DMS79 (cell line): ENCODE measurements at places on chromosomes 12 and 14.

DNA sequence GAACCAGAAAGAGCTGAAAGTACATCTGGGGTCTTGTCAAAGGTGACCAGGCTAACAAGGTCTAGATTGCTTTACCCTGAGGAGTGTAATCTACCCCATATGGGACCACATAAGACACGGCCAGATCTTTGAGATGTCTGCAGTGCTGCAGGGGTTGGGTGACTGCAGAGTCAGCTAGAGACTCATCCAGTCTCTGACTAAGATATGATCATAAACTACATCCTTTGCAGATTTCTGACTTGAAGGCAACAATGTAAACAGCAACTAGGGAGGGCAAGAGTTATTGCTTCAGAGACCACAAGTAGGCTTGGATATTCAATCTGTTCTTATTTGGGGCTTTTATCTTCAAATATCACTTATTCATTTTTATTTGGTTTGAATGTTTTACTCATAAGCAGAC is 1080.5 kb upstream of the FOXG1 start:
- no peak for DNase-seq

DNA sequence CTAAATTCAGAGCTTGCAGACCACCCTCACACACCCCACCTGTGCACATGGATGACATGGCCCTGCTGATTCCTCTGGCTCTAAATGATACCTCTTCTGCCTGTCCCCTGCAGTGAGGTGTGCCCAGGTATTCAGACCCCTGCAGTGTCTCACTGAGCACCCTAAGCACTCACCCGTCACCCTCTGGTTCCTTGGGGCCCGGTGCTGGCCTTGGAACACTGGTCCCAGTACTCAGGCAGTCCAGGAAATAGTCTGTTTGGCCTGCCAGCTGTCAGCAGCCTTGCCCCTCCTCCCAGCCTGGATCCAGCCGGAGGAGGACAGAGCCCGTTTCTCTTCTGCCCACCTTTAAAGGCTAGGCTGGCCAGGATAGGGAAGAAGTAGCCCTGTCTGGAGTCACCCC is 44.9 kb downstream of the ESRRB start:
- DNase-seq: no peak

- peak; percentile 98 for DNase-seq
Observed at GRCh38 chr12:2322554-2323120, 269.9 kb downstream of the CACNA1C start.

- DNase-seq: no peak
Observed at GRCh38 chr12:93184672-93185368, 192.9 kb upstream of the NUDT4 start.

- no peak for DNase-seq
Observed at GRCh38 chr14:96727073-96727472, 70.1 kb upstream of the VRK1 start.

GRCh38 chr14:71524320-71524982 is 407.8 kb upstream of the RGS6 start:
- peak; percentile 86 for DNase-seq

DNA sequence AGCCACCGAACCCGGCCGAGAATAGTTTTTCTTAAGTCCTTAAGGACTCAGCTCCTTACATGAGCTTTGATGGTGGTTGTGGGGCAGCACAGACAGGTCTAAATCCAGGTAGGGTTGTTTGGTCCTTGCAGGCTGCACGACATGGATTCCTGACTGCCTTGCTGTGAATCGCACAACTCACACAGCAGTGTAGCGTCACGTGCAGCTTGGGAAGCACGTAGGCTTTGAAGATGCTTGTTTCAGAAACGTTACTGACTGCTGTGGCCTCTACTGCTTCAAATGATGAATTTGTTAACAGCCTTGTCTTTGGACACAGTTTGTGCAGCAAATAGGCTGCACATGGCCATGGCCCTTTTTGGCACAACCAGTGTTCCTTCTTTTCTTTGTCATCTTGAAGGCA is 29.9 kb downstream of the ZBTB42 start:
- DNase-seq: no peak

- no peak for DNase-seq
Observed at GRCh38 chr14:55398679-55399078, 13.0 kb downstream of the ATG14 start.

- DNase-seq: no peak
Observed at GRCh38 chr14:38238332-38238731, 17.6 kb downstream of the CLEC14A start.

- DNase-seq: no peak
Observed at GRCh38 chr12:121154793-121155375, 22.2 kb downstream of the P2RX7 start.

DNA sequence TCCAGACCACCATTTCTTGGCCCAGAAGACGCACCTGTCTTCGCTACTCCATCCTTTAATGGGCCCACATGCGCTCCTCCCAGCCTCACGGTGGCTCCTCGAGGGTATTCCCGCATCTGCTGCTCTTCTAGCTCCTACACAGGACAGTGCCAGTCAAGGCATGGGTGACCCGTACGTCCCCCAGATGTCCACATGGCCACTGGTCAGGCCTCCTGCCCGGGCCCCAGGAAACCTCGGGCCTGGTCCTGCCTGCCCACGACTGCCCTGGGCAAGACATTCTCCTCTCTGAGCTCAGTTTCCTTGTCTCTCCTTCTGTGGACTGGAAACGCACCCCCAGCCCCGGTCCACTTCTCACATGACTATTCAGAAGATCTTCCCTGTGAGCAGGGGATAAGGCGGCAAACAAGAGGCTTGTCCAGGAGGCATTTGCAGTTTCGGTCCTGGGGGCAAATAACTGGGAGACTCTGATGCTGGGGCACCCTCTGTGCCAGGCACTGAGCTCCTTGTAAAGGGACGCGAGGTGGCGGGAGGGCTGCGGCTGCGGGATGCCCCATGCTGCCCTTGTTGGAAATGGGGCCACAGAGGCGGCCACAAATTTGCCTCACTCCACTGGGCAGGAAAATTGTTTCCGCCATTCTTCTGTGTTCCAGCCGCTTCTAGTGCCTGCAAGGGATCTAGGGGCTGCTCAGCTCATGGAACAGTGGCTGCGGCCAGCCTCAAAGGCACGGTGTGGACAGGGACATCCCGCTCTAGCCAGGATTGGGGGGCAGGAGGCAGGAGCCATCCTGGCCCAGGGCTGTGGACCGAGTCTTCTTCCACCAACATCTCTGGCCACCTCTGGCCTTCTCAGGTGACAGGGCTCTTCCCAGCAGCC is 6.8 kb upstream of the BEGAIN start:
- DNase-seq: no peak

DNA sequence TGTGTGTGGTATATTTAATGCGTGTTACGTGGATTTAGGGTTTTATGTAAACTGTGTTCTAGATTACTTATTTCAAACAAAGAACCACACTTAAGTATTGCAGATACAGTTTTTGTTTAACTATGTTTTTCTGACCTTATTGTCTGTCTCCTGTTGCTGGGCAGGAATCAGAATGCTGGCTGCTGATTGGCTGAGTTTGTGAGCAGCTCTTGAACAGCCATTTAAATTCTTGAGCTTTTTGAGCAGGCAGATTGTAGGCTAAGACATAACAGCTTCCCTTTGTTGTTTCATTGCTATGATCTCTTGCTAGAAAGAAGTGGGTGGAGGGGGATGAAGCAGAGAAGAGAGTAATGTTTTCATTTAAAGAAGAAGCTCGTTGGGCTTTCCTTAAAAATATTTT is 52.2 kb downstream of the ATF7IP start:
- DNase-seq: no peak

DNA sequence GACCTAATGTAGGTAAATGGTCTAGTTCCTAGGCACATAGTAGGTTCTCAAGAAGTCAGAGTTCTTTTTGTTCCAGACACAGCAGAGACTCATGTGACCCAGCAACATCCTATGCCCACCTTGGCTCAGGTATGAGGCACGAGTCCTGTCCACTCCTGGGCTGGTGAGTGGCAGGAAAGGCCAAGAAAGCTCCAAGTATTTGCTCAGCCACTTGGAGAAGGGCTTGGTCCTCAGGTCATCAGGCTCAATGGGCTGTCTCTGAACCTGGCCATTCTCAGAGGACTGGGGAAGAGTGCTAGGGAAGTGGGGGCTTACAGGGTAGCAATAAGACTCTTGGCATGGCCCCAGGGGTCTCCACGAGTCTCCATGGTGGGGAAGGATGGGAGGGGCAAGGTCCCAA is 253.1 kb downstream of the NTF3 start:
- DNase-seq: no peak

DNA sequence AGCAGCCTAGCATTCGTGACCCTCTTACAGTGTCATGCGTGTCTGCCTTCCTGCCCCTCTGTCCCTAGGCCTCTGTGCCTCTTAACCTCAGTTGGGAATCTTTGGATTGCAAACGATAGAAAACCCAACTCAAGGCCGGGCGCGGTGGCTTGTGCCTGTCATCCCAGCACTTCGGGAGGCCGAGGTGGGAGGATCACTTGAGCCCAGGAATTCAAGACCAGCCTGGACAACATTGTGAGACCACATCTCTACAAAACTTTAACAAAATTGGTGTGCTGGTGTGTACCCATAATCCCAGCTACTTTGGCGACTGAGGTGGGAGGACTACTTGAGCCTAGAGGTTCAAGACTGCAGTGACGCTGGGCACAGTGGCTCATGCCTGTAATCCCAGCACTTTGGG is 36.7 kb downstream of the TMEM120B start:
- DNase-seq: no peak

DNA sequence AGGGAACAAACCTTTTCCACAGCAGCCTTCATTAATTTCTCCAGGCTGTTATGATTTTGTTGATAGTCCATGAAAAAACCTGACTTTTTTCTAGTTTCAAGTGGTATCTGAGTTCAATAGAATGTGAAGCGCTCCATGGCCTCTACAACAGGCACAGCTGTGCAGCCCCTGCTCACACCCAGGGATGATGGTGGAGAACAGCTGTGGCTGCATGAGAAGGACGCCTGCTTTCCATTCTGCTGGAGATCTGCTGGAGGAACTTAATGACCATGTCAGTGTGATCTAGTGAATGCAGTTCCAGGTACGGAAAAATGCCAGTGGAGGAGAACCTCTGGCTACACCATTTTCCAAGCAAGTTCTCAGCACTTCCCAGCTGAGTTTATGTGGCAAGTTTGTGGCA is 80.6 kb downstream of the PIWIL1 start:
- DNase-seq: peak; percentile 33

- no peak for DNase-seq
Observed at GRCh38 chr12:7647071-7647470, 18.6 kb downstream of the APOBEC1 start.

- DNase-seq: no peak
Observed at GRCh38 chr12:106583242-106584103, 669 bp downstream of the RFX4 start.

GRCh38 chr14:68643673-68644072 is 149.2 kb downstream of the ZFP36L1 start:
- no peak for DNase-seq

DNA sequence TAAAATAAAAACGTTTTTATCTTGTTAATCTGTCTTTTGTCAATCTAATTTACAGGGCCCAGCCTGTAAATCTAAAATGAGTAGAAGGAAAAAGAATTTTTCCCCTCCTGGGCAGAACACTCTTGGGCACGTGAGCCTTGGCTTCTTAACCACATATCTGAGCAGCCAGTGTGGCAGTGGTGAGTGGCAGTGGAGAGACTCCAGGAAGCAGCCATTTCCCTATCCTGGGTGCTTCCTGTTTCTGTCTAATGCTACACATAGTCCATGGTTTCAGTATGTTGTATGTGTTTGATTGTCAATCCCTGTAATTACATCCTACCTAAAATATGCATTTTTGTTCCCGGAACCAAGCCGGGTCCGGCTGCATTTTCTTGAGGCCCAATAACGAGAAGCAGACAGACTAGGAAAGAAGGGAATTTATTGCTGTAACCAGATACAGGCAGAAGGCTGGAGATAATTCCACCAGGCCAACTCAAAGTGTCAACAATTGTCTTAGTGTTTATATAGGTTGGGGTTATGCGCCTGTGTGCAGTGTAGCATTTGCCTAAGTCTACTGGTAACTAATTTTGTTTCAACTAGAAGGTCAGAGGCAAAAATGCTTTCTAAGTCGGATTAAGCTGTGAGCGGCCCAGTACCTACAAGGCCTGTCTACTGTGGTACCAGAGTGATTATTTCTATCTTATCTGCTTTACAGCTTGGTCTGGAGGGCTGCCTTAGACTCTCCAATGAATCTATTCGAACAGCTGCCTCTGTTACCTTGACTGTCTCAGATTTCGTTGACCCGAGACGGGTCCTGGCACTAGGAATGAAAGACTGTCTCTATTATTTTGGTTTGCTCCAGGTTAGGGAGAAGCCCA is 82.4 kb upstream of the RESF1 start:
- DNase-seq: no peak

DNA sequence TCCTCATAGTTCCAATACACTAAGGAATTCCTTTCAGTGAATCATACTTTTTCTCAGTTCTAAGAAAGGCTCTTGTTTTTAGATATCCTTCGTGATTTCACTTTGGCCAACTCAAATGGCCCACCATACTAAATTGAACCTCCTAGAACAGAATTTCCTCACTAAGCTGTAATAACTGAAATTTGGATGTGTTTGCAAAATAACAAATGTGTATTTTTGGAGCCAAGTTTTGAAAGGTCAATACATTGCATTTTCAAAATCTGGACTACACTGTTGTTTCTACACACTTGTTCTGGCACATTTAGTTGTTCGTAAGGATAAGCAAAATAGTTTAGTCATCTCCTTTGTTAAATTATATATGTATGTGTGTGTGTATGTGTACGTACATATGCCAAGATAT is 439.0 kb upstream of the STXBP6 start:
- no peak for DNase-seq

DNA sequence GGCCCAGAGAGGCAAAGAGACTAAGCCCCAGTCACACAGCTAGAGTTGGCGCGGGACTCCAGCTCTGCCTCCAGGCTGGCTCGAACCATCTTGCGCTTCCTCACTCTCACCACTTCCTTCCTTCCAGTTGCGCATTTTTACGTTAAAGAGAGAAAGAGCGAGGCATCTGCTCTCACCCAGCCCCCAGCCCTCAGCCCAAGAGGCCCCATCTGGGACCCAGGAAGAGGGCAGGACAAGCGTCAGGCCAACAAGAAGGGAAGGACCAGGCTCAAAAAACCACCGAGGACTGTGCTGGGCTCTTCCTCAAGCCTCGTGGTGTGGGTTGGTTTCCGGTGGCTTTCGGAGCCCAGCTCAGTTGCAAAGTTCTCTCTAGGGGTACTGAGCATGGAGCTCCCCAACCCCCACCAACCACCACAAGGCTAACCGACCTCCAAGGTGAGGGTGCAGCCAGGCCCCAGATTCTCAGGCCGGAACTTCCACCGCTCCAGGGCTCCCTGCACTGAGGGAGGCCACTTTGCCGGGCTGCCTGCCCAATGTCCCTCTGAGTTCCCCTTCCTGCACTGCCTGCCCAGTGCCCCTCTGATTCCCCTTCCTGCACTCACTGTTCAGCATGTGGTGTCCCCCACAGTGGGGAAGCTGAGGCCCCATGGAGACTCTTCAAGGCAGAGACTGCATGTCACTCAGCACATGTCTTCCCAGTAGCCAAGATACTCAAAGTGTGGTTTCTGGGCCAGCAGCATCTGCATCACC is 35.9 kb downstream of the TESC start:
- DNase-seq: no peak

GRCh38 chr12:111355201-111355925 is 13.5 kb downstream of the PHETA1 start:
- DNase-seq: no peak

DNA sequence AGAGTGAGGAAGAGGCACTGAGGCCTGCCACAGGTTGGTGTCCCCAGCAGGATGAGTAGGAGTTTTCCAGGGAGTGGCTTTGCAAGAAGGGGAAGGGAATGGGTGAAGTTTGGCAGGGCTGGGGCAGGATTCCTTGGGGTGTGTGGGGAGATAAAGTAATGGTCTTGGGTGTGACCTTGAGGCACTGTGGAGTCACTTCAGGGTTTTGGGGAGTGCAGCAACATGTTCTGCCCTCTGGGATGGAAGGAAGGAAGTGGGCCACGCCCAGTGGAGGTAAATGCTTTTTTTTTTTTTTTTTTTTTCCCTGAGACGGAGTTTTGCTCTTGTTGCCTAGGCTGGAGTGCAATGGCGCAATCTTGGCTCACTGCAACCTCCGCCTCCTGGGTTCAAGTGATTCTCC is 108.9 kb downstream of the ADCK1 start:
- DNase-seq: no peak
